Stimulated activated CD4-positive, alpha-beta T cell treated with anti-CD3 and anti-CD28 coated beads, Interleukin-1b, Interleukin-23, amount 100 ng/mL, for 24 hours (primary cell): ENCODE measurements at places on chromosomes 12 and 14.

DNA sequence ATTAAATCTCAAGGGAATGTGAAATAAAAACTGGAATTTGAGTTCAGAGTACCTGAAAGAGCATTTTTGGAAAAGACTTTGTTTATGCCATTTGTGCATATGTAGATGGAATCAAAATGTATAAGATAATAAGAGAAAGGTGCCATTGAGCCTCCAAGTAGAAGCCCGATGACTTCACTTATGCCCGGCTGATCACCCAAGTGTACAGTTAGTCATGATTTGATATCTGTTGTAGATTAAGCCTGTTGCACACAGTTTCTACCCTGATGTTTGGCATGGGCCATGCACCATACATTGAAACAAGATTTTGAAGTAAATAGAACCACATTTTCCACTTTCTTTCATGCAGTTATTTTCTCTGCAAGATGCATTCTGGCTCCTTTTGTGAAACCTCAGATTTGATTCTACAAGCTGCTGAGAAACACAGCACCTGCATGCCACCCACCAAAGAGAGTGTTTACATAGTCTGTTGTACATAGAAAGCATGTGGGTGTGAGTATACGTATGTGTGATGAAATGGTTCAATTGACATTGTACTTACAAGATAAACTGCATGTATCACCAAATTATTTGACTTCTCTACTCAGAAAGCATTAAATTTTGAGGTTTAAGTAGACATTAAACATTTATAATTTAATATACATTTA is 772.5 kb downstream of the DIO2 start:
- no peak for DNase-seq

DNA sequence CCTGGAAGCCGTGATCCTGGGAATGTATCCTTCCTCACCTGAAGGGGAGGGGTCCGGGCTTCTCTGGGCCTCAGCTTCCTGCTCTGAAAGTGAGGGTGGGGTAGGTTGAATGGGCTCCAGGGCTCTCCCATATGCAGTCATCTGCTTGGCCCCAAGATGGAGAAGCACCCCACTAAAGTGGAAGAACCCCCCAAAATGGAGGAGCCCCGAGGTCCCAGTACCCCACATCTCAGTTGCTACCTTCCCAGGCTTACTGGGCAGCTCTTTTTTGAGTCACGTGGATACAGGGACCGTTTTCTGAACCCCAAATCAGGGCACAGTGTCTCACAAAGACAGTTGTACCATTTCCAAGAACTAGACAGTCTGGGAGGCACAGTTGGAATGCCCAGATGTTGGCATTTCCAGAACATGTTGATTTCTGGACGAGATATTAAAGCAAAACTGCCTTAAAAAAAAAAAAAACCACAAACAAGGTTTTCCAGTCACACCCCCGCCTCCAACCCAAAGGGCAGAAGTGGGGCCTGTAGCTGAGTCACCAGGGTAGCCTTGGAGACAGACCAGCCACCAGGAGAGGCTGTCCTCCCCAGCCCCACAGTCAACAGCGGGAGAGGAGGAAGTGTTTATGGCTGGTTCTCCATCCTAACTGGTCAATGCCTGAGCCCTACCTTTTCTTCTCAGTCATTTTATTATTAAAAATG is 12.1 kb downstream of the VASH1 start:
- no peak for DNase-seq

DNA sequence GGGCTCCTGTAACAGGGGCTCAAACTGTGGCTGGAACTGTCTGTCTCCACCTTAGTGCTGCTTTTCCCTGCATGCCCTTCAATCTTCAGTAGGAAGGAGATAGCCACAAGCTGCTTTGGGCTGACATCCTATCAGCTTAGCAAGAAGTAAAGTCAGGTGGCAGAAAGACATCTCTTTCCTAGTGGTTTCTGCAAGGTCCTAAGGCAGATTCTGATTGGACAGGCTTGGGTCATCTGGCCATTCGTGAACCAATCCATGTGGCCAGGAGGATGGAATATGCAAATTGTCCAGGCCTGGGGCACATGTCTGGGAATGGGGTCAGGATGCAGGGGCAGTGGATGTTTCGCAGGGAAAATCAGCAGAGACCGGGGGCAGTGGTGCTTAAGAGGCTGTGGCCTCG is 5.2 kb downstream of the RITA1 start:
- DNase-seq: no peak

GRCh38 chr12:26566675-26567074 is 266.3 kb downstream of the ITPR2 start:
- DNase-seq: no peak

GRCh38 chr12:126069549-126070165 is 1004.4 kb downstream of the AACS start:
- peak; percentile 30 for DNase-seq

DNA sequence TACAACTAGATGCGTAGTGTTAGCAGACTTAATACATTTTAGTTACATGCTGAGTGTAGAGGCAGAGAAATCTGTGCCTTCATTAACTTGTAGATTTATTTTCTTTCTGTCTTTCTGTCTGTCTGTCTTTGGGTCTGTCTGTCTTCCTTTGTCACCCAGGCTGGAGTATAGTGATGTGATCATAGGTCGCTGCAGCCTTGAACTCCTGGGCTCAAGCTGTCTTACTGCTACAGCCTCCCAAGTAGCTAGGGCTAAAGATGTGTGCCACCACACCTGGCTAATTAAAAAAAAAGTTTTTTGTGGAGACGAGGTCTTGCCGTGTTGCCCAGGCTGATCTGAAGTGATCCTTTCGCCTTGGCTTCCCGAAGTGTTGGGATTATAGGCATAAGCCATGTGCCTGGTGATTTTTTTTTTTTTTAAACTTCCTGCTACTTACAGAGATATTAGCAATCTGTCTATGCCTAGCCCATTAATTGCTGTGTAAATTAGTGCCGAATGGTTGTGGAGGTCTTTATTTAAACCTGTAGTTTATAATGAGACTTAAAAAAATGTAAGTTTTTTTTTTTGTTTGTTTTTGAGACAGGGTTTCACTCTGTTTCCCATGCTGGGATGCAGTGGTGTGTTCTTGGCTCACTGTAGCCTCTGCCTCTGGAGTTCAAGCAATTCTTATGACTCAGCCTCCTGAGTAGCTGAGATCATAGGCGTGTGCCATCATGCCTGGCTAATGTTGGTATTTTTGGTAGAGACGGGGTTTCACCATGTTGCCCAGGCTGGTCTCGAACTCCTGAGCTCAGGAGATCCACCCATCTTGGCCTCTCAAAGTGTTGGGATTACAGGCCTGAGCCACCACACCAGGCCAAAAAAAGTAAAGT is 22.8 kb downstream of the ERC1 start:
- DNase-seq: no peak

GRCh38 chr12:27616356-27617142 is 79.7 kb upstream of the REP15 start:
- no peak for DNase-seq

- DNase-seq: no peak
Observed at GRCh38 chr14:102827716-102828115, 50.5 kb downstream of the TRAF3 start.

GRCh38 chr12:25249931-25250738 is 594 bp downstream of the KRAS start:
- DNase-seq: peak; percentile 21

GRCh38 chr12:79537675-79538074 is 153.1 kb downstream of the PAWR start:
- no peak for DNase-seq

- no peak for DNase-seq
Observed at GRCh38 chr12:27001663-27002062, 12.5 kb downstream of the TM7SF3 start.

DNA sequence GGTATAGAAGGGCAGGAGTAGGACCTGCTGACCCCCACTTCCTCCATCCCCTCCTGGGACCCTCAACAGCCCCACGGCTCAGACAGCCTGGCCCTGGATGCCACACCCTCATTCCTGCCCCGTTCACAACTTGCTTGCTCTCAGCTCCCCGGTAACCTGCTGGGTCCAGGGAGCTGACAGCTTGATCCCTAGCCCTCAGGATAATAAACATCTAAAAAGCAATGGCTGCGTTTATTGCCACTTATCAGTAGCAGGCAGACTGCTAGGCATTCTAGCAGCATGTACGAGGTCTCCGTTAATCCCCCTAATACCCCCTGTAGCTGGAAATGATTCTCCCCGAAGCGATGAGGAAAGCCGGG is 24.3 kb upstream of the RPLP0 start:
- DNase-seq: no peak

DNA sequence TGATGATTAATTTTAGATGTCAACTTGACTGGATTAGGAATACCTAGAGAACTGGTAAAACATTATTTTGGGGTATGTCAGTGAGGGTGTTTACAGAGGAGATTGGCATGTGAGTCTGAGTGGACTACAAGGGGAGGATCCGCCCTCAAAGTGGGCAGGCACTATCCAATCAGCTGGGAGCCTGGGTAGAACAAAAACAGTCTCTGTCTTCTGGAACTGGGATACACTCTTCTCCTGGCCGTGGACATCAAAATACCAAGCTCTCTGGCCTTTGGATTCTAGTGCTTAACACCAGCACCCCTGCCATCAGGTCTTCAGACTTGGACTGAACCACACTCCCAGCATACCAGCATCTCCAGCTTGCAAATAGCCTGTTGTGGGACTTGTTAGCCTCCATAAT is 4.4 kb upstream of the SCAF11 start:
- DNase-seq: no peak

DNA sequence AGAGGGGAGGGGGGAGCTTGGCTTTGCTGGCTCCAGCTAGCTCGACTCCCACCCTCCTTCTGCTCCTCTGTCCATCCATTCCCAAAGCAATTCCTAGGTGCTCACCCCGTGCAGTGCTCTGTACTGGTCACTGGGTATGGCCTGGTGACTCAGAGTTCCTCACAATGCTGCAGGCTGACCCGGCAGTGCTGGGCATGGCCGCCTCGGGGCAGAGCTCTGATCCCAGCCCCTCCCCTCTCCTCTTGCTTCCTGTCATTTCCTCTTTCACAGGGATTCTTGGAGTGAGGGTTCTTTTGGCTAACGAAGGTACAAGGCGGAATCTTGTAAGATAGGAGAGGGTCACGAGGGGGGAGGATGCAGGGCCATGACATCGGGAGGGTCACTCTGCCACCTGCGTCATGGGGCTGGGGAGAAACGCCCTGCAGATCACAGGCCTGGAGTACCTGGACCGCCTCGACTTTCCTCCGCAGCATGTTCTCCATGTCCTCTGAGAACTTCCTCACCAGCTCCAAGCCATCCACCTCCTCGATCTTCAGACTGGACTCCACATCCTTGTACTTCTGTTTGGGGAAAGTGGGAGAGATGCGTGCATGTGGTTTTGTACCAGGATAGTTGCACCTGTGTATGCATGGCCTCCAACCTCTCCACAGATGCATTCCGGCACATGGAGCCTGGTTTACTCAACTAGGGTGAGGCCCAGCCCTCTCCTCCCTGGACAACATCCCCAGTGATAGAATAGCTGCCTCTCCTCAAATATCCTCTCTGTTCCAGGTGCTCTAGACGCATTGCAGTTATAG is 5.7 kb downstream of the CACNA2D4 start:
- no peak for DNase-seq

DNA sequence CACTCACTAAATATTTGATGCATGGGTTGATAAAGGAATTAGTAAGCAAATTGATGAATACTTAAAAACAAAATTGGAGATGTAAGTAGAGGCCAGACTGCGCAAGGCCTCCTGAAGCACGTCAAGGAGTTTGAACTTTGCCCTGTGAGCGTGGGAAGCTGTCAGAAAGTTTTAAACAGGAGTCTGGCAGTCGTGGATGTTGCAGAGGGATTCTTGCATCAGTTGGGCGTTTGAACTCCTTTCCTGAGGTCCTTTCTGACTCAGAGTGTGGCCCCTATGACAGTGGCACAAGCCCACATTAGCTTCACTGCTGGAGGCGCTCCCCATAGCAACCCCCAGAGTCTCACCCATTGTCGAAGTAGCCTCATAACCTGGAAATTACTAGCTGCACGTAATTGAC is 17.9 kb upstream of the IL22 start:
- DNase-seq: no peak

GRCh38 chr12:43079476-43079875 is 472.5 kb downstream of the ADAMTS20 start:
- no peak for DNase-seq

GRCh38 chr12:107660235-107660634 is 25.4 kb upstream of the PWP1 start:
- DNase-seq: no peak

DNA sequence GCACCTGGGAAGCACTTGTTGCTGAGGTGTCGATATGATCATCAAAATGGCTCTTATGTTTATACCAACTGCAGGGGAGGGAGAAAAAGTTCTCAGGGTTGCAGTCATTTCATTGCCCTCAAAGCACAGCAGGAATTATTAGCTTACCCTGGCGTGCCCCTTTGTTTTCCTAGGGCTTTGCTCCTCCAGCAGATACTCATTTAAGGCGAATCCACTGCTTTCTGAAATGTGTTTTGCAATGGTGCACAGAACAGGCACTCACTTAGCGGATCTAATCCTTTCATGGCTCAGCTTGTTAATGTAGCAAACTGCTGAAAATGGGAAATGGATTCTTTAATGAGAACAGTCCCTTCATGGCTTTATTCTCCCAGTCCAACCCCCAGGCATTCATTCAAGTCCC is 76.7 kb downstream of the NKX2-1 start:
- no peak for DNase-seq

DNA sequence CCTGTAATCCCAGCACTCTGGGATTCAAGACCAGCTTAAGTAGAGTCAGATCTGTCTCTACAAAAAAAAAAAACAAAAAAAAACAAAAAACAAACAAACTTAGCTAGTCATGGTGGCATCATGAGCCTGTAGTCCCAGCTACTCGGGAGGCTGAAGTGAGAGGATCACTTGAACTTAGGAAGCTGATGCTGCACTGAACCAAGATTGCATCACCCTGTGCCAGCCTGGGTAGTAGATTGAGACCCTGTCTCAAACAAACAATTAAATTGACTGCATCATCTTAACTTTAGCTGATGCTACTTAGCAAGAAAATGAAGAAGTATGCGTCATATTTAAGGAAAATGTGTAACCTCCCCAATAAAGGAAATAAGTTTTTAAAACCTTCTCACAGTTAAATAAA is 136.6 kb upstream of the ATXN7L3B start:
- DNase-seq: no peak

DNA sequence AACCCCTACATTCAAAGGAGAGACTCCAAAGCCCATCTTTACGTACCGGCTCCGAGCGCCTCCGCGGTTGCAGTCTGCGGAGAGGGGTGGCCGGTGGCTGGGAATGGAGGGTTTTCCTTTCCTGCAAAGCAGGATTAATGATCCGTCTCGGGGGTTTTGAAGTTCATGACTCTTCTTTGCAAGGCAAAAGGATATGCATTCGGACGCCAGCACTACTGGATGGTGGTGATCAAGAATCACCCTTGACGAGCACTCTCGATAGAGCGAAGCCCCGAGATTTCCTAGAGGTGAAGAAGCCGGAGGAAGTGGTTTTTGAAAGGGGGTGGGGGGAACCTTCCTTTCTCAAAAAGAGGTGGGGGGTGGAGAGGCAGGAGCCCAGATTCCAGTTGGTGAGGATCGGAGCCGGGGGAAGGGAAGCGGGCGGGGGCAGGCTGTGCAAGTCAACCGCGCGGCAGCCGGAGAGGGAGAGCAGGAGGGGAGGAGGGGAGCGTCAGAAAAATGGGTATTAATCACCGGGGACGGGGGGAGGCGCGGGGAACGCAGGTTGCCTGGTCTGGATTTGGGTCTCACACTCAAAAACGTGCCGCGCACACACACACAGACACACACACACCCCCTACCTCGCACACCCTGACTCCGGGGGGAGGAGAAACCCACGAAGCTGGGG is at the start of gene GRIN2B:
GRIN2B (minus strand) TSS at position 307 of the 667 bp plus-strand sequence. CDS start 115,394 bp downstream, outside the sequence.
- no peak for DNase-seq

GRCh38 chr14:52026901-52027300 is 37.6 kb downstream of the RTRAF start:
- DNase-seq: no peak

- no peak for DNase-seq
Observed at GRCh38 chr12:57694459-57695019, 607 bp downstream of the OS9 start.

- no peak for DNase-seq
Observed at GRCh38 chr14:90583427-90583826, 186.6 kb downstream of the CALM1 start.
